ENCODE measurements at places on chromosomes 11 and 22.

GRCh38 chr11:90803831-90804230, 581.0 kb upstream of the CHORDC1 start:
- no peak for DNase-seq

DNA sequence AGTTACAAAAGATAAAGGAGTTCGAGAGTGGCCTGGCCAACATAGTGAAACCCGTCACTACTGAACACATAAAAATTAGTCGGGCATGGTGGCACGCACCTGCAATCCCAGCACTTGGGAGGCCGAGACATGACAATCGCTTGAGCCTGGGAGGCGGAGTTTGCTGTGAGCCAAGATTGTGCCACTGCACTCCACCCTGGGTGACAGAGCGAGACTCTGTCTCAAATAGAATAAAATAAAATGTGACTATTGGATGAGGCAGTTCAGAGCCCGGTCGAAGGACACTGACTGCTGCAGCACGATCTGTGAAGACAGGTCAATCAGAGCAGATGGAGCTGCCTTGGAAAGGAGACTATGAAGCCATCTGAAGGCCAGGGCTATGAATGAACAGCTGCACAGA, 37.7 kb upstream of the ANO1 start:
- no peak for DNase-seq

DNA sequence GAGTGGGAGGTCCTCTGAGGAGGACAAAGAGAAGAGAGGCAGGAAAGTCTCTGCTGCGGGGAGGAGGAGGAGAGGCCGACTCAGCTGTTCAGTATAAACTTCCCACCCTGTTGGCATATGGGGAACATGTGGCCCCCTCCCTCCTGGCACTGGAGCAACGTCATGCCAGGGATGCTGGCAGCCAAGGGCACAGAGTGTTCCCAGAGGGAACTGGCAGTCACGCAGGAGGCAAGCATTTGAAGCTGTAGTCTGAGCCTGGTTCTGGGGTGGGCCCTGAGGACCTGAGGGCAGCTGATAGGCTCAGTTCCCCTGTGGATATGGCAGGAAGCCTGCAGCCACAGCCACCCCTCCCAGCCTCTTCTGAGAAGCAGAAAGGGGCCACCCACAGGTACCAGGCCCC, 67.1 kb upstream of the TSPAN18 start:
- DNase-seq: no peak

GRCh38 chr11:111376181-111376871, 2.7 kb downstream of the POU2AF1 start:
- DNase-seq: no peak

GRCh38 chr11:35116762-35117640, 22.0 kb upstream of the CD44 start:
- no peak for DNase-seq

DNA sequence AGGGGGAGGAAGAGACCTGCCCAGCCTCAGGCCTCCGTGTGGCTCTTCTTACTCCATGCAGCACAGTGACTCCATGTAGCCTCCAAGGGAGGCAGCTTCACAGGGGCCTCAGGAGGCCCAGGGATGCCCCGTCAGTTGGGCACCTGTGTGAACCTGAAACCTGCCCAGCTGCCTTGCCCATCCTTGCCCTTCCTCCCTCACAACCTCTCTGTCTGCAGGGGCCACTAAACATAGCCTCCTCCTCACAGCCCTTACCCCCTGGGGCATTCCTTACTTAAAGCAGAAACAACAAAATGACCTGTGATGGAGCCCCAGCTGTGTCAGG, 7.1 kb downstream of the LRRC32 start:
- no peak for DNase-seq

DNA sequence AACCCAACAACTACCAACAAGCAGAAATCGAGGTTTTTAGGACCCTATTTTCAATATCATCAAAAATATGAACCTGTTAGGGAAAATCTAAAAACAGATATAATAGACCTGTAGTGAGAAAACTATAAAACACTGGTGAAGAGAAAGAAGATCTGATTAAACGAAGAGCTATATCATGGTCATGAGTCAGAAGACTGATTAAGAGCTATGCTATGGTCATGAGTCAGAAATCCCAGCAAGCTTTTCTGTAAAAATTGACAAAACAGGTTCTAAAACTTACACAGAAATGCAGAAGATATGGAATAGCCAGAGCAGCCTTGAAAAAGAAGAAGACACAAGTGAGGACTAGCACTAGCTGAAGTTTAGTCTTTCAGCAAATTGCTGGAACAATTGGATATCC, 345.0 kb downstream of the TBC1D22A start:
- no peak for DNase-seq

DNA sequence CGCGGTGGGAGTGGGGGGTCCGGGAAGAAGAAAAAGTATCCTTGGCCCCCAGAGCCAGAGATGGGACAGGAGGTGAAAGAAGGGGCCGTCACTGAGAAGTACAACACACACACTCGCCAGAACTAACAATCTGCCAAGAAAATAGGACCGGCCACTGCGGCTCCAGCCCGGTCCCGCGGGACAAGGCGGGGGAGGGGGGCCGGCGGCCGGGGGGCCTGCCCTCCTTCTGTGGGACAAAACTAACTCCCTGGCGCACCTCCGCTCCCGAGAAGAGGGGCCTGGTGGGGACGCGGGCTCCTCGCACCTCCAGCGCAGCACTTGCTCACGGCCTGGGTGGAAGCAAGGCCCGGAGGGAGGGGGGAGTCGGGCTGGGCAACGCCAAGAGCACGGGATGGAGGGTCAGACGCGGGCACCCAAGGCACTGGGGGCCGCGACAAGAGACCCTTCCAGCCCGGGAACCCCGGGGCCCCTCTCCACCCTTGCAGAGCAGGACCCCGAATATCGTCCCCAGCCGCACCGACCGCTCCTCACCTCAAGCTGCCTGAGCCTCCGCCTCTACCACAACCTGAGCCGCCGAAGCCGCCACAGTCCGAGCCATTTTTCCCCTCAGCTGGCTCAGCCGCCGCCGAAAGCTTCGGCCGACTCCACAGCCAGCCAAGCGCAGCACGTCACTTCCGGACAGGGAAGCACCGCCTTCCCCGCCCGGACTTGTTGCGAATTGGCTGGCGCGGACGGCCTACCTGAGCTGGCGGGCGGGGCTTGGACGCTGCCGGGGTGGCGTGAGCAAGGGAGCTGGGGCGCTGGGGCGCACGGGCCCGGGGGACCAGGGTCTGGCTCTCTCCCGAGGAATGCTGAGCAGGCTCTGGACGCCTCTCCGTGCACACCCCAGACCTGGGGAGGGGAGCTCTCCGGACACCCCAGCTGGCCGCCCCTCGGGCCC, at the start of gene PIK3C2A:
Gene PIK3C2A, minus strand, starts transcription at position 670 of the 940 bp plus-strand sequence. CDS start 38,245 bp downstream, outside the sequence.
- peak; percentile 97 for DNase-seq

GRCh38 chr22:35349368-35349703, 31.6 kb upstream of the HMOX1 start:
- DNase-seq: peak; percentile 77

DNA sequence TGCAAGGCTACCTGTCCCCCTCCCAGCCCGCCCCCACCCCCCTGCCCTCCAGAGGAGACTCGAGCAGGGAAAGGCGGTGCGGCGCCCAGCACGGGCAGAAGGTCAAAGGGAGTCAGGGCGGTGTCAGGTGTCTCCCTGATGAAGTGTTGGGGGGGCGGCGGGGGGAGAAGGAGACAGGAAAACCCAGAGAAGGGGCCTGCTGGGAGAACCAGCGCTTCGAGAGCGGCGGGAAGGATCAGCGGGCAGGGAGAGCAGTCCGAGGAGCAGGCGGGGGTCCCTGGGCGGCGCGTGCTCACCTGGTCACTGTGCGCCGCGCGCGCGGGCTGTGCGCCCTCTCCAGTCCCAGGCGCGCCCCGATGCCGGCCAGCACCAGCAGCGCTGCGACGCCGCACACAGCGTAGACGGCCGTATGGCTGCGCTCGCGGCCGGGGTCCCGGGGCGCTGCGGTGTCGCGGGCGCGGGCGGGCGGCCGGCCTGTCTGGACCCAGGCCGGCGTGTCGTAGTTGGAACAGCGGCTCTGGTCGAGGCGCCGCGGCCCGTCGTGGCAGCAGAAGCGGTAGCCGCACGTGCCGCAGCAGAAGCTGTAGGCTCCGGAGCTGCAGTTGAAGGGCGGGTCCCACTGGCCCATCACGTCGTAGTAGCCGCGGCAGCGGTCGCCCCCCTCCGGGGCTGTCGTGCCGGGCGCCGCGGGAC, 886 bp downstream of the SHISA8 start:
- DNase-seq: no peak

GRCh38 chr11:124612567-124613246, 1.5 kb downstream of the PANX3 start:
- no peak for DNase-seq

DNA sequence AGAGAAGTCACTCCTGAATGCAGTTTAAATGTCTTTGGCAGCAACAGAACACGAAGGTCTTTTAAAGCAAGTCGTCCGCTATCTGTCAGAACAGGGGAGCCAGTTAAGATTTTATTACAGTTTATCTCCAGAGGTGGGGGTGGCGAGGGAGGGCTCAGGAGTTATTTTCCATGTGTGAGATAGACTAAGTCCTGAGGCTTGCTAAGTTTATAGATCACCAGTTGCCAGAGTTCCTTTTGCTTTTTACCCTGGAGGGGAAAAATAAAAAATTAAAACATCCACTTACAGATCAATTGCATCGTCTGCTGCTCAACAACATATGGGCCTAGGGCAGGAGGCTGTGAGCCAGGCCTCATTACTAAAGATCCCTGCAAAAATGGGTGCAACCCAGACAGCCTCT, 90.7 kb downstream of the SNX19 start:
- no peak for DNase-seq

DNA sequence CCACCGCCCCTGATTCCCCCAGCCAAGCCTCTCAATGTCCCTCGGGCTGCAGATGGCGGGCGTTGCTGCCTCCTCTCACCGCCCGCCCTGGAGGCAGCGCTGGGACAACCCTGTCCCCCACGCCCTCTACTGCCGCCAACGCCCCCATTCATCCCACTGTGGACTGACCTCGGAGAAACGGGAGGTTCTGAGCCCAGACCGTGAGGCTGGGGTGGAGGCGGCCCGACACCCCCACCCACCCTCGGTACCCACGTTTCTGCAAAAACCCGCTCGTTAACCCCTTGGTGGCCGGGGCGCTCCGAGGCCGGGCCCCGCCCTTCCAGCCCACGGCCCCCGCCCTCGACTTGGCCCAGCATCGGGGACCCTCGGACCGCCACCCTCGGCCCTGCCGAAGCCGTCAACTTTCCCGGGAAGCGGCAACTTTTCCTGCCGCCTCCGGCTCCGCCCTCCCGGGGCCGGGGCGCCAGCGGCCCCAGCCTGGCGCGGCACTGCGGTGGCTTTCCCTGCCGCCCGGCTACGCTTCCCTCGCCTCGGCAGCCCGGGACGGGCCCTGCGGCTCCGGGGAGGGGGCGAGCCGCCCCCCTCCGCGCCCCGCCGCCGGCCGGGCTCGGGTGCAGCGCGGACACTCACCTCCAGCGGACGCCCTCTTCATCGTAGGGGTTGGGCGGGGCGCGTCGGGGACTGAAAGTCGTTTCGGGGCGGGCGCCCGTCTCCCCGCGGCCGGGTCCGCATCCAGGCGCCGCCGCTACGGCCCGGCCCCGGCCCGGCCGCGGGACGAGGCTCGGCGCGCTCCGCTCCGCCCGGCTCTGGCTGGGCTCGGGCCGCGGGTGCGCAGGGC, 458 bp downstream of the RTN4R start:
- DNase-seq: no peak

DNA sequence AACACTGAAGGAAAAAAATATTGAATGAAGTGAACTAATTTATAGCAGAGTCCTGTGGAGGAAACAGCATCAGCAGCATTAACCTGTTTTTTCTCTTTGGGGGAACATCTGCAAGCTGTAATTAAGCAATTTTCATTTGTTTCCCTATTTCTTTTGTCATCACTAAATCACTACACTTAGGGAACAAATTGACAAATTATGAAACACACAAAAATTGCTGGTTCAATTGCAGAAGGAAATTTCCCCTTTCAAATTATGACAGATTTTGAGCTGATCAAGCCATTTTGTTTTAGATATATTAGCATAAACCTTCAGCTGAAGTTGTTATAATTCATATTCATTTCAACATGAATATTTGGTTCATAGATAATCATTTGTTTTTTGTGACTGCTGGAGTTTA, 22.2 kb upstream of the RAG2 start:
- no peak for DNase-seq

- no peak for DNase-seq
Measured at GRCh38 chr11:32751381-32751780, 43.1 kb downstream of the CCDC73 start.

- no peak for DNase-seq
Measured at GRCh38 chr22:29353286-29353685, 35.1 kb downstream of the AP1B1 start.
